Kidney capillary endothelial cell (primary cell): ENCODE measurements at places on chromosomes 1 and 21.

- no peak for DNase-seq
Measured at GRCh38 chr1:161381707-161382106, 14.0 kb upstream of the CFAP126 start.

DNA sequence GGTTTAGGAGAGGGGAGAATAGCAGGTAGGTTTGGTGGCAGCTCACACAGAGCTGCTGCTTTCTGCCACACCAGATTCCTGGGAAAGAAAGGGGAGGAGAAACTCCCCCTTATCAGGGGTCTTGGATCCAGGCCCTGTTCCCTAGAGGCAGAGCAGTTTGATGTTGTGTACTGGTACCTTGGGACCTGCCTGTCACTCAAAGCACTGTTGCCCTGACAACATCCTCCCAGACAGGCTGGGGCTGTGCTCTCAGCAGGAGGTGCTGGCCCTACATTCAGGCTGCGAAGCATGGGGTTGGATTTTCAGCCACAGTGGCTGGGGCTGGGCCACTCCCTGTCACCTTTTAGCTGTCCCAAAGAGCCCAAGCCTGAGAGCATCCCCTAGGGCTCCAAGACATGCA is 188.0 kb downstream of the GRIK3 start:
- DNase-seq = no peak

DNA sequence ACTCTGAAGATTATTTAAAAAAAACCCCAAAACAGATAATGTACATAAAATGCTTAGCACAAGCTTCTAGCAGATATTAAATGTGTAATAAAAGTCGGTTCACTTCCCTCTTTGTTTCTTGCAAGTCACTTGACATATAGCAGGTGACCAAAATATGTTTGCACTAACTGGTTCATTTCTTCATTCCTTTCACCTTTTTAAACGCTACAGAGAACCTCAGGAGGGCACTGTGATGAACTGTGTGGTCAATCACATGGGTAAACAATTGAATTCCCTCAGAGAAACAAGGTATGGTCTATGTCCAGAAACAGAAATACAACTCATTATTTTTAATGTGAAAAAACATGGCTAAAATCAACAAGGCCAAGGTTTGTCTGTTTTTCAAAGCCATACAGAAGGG is 51.3 kb upstream of the BCL10 start:
- no peak for DNase-seq

DNA sequence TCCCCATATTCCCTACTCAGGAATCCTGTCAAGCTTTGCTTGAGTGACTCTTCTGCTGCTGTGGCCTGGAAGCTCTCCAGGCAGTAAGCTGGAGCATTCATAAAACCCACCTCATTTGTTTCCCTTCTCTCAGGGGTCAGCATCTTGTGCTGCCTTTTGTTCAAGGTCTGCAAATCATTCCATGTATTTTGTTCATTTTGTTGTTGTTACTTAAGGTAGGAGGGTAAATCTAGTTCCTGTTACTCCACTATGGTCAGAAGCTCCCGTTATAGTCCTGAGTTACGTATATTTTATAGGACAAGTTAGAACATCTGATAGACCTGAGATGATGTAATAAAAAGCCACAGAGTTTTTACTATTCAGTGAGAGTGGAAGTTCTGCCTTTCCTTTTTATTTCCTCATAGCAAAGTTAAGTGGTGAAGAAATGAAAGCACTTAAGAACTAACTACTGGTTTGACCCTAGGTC is 9.9 kb downstream of the SYNJ1 start:
- DNase-seq = no peak

DNA sequence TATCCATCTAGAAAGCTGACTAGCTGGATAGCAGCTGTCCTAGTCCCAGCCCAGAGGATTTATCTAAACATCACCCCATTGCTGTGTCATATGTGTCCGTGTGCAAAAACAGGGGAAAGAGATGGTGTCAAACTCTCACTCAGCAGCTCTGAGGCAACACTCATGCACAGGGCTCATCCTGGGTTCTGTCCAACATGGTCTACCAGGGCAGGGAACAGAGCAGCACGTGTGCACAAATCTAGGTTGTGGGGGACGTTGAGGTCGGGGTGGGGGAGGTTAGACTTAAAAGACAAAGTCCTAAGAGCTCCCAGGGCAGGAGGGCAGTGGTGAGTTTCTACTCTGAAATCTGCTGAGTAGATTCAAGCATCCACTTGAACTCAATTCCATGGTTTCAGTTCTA is 16.2 kb downstream of the PI4KB start:
- DNase-seq = no peak

GRCh38 chr1:52601991-52602855 is at the start of gene GPX7:
Gene GPX7 (plus strand): TSS chr1:52602371. CDS start chr1:52602410, 39 bp downstream.
- DNase-seq = peak; percentile 34

DNA sequence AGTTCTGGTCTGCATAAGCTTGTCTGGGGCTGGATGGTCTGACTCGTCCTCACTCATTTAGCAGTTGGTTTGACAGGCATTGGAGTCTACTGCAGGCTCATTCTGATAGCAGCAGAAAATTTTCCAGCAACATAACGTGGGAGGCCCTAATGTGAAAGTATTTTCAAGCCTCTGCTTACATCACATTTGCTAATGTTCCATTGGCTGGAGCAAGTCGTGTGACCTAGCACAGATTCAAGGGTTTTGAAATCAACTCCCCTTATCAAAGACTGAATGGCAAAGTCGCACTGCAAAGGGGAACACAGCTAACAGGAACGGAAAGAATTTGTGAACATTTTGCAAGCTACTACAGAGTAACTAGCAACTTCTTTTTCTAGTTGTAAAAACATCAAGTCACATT is 2.3 kb upstream of the USH2A start:
- no peak for DNase-seq

- DNase-seq = no peak
Measured at GRCh38 chr1:52476943-52477342, 72.5 kb downstream of the PRPF38A start.

DNA sequence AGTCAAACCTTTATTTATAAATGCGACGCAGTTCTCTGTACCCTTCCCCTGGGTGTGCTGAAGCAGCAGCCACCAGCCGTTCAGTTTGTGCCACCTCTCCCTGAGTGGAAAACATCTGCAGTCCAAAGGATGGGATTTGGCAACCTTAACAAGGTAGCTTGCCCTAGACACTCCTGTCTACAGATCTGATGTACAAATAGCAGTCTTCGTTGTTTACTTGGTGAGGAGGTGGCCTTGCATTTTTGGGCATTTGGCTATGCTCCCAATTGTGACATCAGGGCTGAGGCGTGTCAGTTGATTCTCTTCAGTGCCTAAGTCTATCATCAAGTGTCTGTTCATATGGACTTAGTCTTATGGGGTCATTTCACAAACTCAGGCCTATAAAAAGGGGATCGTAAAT is 59.8 kb downstream of the KDM1A start:
- no peak for DNase-seq

- DNase-seq = no peak
Measured at GRCh38 chr1:54252371-54252936, 52.5 kb downstream of the MRPL37 start.

GRCh38 chr1:2267051-2267830 is 39.1 kb downstream of the SKI start:
- DNase-seq = no peak

DNA sequence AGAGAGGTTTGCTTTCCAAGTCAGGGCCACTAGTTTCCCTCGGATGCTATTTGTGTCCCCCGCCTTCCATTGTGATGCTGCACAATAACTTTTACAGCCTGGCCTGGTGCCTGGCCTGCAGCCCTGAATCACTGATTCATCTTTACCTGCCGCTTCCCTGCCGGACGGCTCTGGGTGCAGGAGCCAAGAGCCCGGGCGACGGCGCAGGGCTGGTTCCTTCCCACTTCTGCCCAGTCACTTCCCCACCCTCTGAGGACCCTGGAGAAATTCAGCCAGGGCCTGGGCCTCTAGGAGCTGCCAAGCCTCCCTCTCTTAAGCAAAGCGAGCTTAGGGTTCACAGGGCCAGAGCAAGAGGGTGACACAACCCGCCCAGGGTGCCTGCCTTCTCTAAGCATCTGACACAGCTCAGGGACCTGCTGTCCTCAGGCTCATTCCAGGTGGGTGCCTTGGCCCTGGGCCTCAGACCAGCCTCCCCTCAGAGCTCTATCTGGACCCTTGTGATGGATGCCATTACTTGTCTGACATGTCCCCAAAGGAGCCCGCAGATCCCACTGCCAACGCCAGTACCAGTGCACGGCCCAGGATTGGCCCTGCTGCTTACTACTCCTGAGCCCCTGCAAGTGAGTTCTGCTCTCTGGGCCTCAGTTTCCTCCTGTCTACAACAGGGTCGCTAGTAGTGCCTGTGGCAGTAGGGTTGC is 381.0 kb upstream of the VAMP3 start:
- DNase-seq = no peak

DNA sequence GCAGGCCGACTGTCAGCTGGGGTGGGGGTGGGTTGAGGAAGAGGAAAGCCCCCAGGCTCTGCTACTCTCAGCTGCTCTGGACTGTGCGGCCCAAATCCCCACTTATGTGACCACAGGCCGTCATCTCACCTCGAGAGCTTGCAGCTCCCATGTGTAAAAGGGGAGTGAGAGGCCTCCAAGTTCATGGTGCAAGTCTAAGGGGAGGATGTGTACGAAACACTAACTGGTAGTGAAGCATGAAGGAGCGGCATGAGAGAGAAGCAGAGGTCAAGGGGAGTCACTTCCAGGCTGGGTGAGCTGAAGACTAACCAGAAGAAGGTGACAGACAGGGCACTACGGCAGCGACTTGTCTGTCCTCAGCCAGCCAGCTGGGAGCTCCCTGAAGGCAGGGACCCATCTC is 43.8 kb downstream of the GLIS1 start:
- DNase-seq = no peak

GRCh38 chr1:203744075-203744972 is 20.7 kb upstream of the LAX1 start:
- DNase-seq = no peak

DNA sequence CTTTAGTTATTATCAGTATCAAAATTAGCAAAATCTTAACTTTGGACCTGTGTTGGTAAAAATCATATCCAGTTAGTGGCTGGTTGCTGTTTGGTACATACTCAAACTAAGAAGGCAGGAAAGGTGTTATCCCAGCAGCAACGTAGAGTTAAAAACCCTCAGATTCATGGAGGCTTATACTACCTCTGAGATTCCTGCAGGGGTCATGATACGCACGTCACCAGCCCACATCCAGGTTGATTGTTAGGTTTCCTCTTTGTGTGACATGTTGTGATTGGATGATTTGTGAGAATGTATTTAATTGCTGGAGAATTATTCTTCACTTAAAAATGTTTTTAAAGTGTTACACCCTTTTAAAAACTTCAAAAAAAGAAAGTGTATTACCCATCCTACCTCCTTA is 423.3 kb upstream of the ADGRL2 start:
- DNase-seq = no peak

DNA sequence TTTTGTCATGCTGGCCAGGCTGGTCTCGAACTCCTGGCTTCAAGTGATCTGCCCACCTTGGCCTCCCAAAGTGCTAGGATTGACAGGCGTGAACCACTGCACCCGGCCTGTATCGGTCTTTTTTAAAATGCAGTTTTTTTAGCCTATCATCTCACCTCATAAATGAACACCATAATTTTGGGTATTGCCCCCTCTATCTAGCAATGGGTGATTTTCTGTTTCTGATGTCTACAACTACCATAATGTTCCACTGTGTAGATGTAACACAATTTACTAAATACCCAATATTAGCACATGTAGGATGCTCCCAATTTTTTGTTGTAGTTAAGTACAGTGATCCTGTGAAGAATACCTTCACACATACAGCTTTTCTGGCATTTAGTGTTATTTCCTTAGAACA is 2.0 kb upstream of the CAMTA1 start:
- no peak for DNase-seq

DNA sequence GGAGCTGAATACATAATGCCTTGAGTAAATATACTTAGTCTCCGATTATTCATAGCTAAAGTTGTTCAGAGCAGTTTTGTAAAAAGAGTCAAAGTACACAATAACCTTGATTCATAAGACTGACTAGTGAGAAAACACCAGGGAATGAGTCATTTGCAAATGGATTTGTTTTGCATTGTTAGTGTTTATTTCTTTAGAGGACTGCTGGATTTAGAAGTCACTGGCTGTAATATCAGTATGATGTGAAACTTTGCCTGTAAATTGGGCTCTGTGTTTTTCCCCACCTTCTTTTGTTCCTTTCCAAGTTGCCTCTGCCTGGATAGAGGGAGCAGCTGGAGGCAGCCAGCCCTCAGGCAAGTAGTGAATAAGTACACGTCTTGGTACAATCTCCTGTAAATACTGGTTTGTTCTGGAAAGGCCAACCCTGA is 474.7 kb downstream of the NUF2 start:
- DNase-seq = peak; percentile 58

- no peak for DNase-seq
Measured at GRCh38 chr1:111988743-111989453, 570 bp downstream of the KCND3 start.

DNA sequence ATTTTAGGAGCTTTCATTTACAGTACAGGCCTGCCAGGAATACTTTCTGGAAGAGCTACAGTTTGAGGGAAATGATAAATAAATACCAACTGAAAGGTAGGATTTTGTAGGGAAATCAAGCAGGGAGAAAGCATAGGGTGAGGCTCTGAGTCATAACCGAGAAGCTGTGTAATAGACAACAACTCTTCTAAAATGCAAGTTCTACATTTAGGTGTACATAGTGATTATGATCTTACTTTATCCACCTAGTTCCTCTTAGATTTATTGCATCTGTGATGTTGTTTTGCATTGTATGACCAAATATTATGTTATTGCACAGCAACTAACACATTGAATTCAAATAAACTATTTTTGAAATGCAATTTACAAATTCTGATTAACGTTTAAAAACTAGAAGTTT is 819.3 kb downstream of the PLA2G4A start:
- DNase-seq = no peak

DNA sequence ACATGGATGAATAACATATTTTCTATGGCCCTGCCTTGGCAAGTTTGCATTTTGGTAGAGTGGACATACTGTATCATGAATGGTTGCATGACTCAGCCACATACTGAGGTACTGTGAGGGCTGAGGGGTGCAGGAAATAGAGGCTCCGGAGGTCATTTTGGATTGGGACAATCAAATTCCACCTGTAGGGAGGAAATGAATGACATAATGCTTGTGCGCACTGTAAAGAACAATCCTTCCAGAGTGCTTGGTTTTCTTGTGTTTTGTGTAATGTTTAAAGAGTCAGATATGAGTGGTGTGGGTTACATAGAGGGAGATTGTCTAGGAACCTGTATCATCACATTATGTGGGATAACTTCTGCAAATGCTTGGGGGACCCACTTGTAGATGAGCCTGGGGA is 329.9 kb upstream of the PROX1 start:
- DNase-seq = no peak

GRCh38 chr21:34536820-34537219 is 24.8 kb upstream of the KCNE1 start:
- no peak for DNase-seq
